Bronchial epithelial cell (primary cell): ENCODE measurements at places on chromosomes 13 and 19.

- DNase-seq = peak; percentile 59
Observed at GRCh38 chr13:36981156-36981743, 17.9 kb downstream of the ALG5 start.

- DNase-seq = no peak
Observed at GRCh38 chr19:51441410-51442390, 16.6 kb downstream of the SIGLEC8 start.

DNA sequence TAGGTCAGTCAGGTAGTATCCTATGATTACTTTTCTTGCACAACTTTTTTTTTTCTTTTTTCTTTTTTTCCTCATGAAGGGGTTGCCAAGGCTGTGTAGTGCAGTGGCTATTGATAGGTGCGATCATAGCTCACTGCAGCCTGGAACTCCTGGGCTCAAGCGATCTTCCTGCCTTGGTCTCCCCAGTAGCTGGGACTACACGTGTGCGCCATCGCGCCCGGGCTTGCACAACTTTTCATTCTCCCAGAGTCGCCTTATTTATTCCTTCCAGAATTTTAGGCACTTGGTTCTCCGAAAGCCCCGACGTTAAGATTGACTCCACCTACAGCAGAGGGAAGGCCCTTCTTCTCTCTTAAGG, 867 bp upstream of the ZNF613 start:
- no peak for DNase-seq

- no peak for DNase-seq
Observed at GRCh38 chr13:72025836-72026235, 158.8 kb upstream of the DACH1 start.

DNA sequence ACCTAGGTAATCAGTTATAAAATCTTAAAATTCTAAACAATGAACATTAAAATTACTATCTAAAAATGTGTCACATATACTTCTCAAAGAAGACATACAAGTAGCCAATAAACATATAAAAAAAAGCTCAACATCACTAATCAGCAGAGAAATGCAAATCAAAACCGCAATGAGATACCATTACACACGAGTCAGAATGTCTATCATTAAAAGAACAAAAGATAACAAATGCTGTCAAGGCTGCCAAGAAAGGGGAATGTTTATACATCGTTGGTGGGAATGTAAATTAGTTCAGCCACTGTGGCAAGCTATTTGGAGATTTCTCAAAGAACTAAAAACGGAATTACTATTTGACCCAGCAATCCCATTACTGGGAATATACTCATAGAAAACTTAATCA, 310.3 kb upstream of the EDNRB start:
- no peak for DNase-seq

GRCh38 chr19:16671652-16672274, 10.8 kb downstream of the TMEM38A start:
- DNase-seq = no peak

- DNase-seq = no peak
Observed at GRCh38 chr13:80513196-80513595, 172.3 kb upstream of the SPRY2 start.

DNA sequence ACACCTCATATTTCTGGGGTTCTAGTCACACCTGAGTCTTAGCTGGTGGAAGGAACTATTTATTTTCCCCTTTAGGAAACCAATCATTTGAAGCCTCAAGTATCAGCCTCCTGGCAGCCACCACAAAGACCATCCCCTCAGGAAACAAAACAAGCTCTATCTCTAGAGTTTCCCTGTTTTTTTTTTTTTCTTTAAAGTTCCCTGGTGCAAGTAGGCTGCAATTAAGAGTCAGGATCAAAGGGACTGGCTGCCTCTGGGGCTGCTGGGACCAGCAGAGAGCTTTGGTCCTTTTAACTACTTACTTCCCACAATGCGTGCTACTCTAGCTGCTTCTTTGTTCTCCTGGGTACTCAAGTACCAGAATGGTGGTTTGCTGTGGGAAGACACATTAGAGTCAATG, 11.4 kb downstream of the MBNL2 start:
- DNase-seq = no peak
